ENCODE measurements at places on chromosomes 11 and 22. TPM values are rescaled to one million over a fixed set of nuclear protein-coding genes. Genes with fewer than 3 reads are reported as not detected.

GRCh38 chr11:9947231-9947864 lies 283.5 kb downstream of the SWAP70 start:
- no peak for DNase-seq

DNA sequence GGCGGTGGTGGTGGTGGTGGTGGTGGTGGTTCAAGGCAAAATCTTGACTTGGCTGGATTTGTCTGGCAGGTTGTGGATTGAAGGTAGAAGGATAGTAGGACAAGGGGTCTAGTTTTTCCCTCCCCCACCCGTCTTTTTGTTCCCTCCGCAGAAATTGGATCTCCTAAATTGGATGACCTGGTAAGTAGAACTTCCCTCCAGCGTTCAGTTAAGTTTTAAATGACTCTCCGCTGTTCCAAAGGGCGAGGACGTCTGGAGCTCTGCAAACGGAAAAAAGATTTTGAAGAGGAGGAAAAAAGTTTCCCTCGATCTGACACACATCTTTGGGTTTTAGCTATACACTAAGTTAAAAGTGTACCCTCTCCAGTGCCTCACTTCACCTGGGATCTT lies 422 bp upstream of the LGR4 start:
- DNase-seq: no peak

GRCh38 chr11:62431171-62431901 lies 12.5 kb downstream of the SCGB1A1 start:
- peak; percentile 90 for DNase-seq

Gene GAL
- 11.3 TPM for total RNA-seq

All from HFFc6 (cell line).